NCI-H748 treated with DMSO at 0.1 percent for 48 hours (cell line): ENCODE measurements at places on chromosomes 2 and 18.

DNA sequence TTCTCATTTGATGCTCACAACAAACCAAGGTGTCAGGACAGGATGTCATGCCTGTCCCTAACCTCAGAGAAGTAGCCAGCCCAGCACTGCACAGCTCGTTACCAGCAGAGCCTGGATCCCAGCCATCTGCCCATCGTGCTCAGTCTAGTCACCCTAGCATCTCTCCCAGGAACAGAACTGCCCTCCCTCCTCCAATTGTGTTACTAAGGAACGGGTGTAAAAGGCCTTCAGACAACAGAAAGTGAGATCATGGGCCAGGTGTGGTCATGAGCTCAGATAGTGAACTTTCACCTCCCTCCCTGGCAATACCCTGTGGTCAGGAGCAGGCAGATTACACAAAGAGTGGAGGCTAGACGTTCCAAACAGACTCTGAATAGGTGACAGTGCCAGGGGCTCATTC, 111.8 kb upstream of the PPP1CB start:
- DNase-seq, result no peak

GRCh38 chr2:38898256-38898655, 8.6 kb downstream of the ARHGEF33 start:
- no peak for DNase-seq

DNA sequence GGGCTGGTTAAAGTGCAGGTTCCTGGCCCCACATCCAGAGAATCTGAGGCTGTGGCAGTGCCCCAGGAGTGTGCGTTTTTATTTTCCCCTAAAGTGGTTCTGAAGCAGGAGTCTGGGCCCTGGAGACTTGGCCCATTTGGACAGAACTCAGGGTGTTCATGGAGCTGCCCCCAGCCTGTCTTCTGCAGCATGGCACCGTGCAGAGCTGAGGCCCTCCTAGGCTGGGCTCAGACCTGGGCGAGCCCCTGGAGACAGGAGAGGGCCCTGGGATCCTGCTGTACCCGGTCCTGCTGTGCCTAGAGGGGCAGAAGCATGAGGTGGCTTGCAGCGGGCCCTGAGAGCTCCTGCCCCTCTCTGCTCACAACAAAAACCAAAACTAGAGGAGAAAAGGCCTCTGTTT, 58.8 kb upstream of the B3GNT7 start:
- DNase-seq, result no peak

DNA sequence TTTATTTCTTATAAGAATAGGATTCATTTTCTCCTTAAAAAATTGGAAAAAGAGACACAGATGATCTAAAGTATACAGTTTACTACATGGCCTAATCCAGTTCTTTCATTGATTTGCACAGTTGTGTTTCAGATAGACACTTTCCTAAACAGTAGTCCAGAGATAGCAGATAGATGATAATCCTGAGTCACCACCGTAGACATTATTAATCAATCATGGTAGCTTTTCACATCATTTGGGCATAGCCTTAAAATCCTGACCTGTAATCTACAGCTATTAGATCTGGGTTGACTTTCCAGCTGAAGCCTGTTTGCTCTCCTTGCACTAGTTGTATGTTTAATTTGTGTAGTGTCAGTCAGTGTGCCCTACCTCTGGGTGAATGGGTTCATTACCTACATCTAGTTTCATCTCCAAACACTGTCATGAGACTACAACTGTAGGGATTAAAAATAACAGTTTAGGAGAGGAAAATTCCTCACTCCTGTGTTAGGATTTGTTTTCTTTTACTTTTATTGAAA, 14.1 kb downstream of the C18orf63 start:
- DNase-seq, result no peak

DNA sequence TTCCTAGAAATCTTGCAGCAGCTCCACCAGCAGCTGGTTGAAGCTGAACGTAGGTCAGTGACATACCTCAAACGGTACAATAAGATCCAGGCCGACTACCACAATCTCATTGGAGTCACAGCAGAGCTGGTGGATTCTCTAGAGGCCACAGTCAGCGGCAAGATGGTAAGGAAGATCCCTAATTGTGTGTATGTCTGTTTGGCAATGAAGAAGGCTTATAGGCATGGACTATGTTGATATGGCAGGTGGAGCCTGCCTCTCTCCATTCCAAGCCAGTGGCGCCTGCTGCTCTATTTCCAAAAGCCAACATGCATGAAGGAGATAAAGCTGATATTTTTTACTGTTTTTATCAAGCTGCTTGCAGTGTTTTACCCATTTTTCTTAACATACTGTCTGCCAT, 36.8 kb downstream of the ARMC9 start:
- DNase-seq, result no peak

- no peak for DNase-seq
Observed at GRCh38 chr2:70918016-70918415, 17.7 kb upstream of the ATP6V1B1 start.

GRCh38 chr2:231298091-231298490, 97.4 kb upstream of the B3GNT7 start:
- DNase-seq, result no peak

DNA sequence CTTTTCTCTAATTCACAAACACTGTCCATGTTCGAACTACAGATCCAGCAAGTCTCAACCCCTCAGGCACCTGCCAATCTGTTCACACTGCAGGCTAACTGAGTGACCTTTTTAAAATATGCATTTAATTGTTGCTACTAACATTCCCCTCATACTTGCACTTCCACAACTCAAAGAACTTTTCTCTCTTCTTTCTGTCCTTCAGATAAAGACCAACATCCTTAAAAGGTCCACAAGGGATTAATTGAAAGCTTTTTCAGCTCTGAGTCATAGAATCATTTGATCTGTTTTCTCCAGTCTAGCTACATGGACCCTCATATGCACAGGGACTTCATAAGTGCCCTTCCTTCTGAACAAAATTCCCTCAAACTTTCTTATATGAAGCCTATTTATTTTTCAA, 1321.2 kb downstream of the DPP10 start:
- DNase-seq, result no peak

- no peak for DNase-seq
Observed at GRCh38 chr2:8315531-8316165, 366.2 kb upstream of the ID2 start.
